Stimulated activated CD4-positive, alpha-beta T cell treated with anti-CD3 and anti-CD28 coated beads, Interleukin-1b, Interleukin-23, amount 100 ng/mL, for 1 hour (primary cell): ENCODE measurements at places on chromosomes 1 and 21.

- no peak for DNase-seq
These were observed at the start of gene RHOC for GRCh38 chr1:112706505-112707220. TSS of gene RHOC (minus strand) at chr1:112707127. CDS start at chr1:112703799, 3,328 bp downstream.

DNA sequence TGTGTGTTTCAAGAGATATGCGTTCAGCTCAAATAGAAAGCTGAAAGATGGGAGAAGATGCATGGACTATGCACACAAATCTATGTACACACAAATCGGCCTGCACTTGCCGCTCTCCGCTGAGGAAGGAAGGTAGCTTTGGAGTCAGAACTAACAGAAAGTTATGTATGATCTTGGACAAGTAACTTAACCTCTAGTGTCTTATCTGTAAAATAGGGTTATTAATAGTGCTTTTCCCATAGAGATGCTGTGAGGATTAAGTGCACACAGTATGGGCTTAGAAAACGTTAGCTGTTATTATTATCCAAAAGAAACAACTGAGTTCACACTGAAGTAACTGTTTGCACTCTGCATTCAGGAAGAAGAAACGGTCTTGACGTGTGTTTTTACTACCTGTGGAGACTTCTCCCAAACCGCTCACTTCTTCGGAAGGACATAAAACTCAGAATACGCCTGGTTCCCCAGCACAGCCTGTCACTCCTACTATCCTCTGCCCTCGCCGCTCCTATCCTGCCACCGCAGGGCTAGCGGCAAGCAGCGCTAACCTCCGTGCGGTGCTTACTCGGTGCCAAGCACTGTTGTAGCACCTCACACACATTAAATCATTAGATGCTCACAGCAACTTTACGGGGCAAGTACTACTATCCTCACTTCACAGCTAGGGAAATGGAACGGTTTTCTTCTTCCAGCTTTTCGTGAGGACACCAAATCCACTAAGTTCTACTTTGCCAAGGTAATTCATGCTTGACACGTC, 1.3 kb downstream of the TGFBR3 start:
- no peak for DNase-seq

- DNase-seq: no peak
These were observed 158.5 kb upstream of the PRMT6 start for GRCh38 chr1:106897976-106898375.

DNA sequence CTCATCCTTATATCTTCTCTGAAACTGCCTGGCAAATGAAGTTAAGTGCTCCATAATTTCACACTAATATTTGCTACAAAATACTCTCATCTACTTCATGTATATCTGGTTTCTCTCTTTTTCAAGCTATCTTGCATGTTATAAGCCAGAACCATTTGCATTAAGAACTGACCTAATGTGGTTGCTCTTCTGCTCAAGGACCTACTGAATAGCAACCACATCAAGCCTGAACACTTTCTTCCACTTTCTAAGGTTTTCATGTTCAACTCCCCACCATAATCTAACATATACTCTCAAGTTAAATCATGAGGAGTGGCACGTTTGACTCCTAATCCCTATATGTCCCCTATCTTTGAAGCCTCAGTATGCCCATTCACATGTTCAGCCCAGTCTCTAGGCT, 27.2 kb downstream of the RGS1 start:
- no peak for DNase-seq

DNA sequence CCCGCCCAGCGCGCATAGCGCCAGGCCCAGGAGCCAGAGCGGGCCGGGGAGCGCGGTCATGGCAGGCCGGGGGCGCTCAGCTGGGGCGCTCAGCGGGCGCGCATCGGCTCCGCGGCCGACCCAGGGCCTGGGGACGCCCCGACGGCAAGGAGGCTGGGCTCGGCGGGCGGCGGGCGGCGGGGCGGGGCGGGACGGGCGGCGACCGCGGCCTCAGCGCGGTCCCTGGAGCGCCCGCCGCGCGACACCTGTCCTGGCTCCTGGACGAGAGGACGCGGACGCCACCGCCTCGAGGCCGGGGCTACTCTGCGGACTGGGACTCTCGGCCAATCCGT, 273 bp downstream of the BMP8B start:
- no peak for DNase-seq

DNA sequence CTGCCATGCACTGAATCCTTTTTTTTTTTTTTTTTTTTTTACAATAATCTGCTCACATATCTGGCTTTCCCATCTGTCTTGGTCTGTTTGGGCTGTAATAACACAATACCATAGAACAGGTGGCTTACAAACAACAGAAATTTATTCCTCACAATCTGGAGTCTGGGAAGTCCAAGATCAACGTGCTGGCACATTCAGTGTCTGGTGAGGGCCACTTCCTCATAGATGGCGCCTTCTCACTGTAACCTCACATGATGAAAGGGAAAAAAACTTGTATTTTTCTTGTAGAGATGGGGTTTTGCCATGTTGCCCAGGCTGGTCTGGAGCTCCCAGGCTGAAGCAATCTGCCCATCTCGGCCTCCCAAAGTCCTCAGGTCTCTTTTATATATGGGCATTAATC, 13.0 kb upstream of the PARP1 start:
- DNase-seq: no peak

GRCh38 chr1:21318714-21319159, 28.5 kb upstream of the ECE1 start:
- no peak for DNase-seq

DNA sequence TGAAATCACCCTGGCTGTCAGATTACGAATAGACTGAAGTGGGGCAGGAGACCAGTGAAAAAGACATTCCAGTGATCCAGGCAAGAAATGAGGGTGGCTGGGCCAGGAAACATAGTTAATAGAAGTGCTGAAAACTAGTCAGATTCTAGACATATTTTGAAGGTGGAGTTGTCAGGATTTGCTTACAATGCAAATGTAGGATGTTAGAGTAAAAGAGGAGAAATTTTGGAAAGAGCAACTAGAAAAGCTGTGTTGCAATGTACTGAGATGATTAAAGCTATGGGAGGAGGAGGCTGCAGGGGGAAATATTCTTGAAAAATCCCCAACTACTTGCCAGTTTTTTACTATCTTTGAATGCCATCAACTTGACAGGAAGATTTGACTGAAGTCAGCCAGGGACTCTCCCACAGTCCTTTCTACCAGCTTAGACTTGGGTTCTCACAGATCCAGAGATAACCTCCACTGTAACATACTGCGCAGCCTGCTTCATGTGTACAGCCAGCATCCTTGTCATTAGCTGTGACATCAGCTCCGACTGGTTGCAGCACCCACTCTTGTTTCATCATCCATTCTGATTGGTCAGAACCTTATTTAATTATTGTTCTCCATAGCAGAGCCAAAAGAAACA, 109.7 kb downstream of the TSEN15 start:
- no peak for DNase-seq

DNA sequence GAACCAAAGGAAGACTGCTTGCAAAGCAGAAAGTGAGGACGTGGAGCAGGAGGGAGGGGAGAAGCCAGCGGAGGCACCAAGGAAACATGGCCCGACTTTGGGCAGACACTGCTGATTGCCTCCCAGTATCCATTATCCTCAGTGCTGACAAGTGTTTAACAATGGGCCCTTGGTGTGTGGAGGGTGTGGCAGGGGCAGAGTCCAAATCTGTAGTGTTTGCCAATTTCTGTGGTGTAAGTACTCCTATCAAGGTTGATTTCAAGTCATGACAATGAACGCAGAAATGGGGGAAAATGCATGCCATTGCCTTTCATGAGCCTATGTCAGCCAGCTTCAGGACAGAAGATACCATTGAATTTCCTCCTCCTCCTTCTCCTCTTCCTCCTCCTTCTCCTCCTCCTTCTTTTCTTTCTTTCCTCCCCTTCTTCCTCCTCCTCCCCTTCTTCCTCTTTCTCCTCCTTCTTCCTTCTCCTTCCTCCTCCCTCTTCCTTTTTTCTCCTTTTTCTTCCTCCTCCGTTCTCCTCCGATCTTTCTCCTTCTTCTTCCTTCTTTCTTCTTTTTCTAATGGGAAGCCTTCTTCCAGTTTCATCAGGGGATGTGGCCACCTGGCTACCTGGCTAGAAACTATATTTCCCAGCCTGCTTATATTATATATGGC, 10.3 kb upstream of the PHC2 start:
- no peak for DNase-seq

- DNase-seq: no peak
These were observed 184.9 kb downstream of the ZC3H11B start for GRCh38 chr1:219427989-219428388.

DNA sequence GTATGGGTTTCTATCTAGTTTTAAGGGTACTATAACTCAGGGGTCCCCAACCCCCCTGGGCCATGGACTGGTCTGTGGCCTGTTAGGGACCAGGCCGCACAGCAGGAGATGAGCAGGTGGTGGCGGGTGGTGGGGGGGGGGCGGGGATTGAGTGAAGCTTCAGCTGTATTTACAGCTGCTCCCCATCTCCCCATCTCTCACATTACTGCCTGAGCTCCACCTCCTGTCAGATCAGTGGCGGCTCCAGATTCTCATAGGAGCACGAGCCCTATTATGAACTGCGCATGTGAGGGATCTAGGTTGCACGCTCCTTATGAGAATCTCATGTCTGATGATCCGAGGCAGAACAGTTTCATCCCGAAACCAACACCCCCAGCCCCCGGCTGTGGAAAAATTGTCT, 95.1 kb upstream of the SLC45A1 start:
- DNase-seq: no peak

GRCh38 chr1:221440658-221441057, 301.2 kb downstream of the DUSP10 start:
- DNase-seq: no peak

GRCh38 chr1:9882945-9883303, 27.1 kb downstream of the CTNNBIP1 start:
- DNase-seq: no peak

- no peak for DNase-seq
These were observed 23.0 kb upstream of the SYT2 start for GRCh38 chr1:202733251-202733650.

DNA sequence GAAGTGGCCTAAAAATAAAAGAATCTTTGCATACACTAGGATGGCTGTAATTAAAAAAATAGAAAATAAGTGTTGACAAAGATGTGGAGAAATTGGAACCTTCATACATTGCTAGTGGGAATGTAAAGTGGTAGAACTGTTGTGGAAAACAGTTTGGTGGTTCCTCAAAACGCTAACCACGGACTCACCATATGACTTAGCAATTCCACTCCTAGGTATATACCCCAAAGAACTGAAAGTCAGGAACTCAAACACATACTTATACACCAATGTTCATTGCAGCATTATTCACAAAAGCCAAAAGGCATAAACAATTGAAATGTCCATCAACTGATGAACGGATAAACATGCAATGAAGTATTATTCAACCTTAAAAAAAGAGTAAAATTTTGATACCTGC, 10.8 kb upstream of the HMGCL start:
- DNase-seq: no peak

GRCh38 chr1:40438391-40439015, 11.8 kb upstream of the ZFP69B start:
- no peak for DNase-seq

DNA sequence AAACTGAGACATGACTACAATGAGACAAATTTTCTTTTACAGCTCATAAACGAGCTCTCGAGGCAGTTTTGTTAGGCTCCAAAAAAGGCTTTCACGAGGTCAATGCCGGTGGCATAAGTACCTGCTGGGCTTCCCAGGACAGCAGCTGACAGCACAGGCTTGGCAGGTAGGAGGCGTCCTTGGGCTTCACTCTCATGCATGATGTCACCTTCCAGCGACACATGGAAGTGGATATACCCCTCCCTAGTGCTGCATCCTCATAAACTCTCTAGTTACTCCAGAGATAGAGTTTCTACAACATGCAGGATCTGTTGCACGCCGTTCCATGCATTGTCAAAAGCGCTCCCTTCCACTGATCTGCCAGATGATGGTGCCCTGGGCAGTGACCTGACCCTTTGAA, 112.5 kb upstream of the PAXBP1 start:
- DNase-seq: no peak

DNA sequence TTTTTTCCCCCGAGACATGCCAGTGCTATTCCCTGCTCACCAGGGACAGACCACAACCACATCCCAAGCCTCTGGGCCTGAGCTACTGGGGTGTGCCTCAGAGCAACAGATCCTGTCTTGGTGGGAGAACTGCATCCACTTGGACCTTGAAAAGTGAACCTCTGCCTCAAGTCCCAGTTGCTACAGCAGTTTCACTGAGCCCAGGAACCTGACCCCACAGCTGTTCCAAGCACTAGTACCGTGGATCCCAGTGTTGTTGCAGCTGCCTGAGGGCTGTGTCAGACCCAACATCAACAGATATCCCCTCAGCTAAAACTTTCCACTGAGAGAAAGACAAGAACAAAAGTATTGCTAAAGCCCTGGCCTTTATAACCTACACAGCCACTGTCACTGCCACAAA, 373.0 kb downstream of the PLPP3 start:
- no peak for DNase-seq

- no peak for DNase-seq
These were observed 49.8 kb downstream of the KCNT2 start for GRCh38 chr1:196558411-196558810.

DNA sequence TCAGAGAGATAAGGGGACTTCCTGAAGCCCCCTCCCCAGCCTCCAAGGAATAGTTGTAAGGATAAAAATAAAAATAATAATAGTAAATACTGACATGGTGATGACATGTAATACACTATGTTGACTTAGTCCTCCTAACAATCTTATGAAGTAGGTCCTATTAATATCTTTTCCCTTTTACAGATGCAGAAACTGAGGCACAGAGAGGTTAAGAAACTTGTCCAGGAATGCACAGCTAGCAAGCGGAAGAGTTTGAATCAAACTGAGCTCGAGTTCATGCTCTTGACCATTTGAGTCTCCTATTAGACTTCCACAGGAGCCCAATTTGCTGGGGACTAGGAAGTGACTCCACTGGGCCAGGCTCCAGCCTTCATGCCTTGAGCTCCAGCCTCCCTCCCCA, 194.8 kb downstream of the GRIK3 start:
- no peak for DNase-seq

GRCh38 chr1:161119092-161119903, 1.4 kb downstream of the NIT1 start:
- no peak for DNase-seq

- no peak for DNase-seq
These were observed 1.6 kb upstream of the PTPN7 start for GRCh38 chr1:202162047-202162417.

GRCh38 chr1:221963742-221964141, 221.9 kb upstream of the DUSP10 start:
- DNase-seq: no peak

- no peak for DNase-seq
These were observed 3.2 kb downstream of the BTF3L4 start for GRCh38 chr1:52059321-52059720.

- no peak for DNase-seq
These were observed 83.2 kb downstream of the PLXNA2 start for GRCh38 chr1:208161005-208161404.
